Cortex of kidney (tissue), 1 donor: ENCODE measurements at places on chromosomes 4 and X.

- DNase-seq: no peak
Observed at GRCh38 chr4:2359591-2360395, 58.7 kb downstream of the ZFYVE28 start.

- no peak for DNase-seq
Observed at GRCh38 chr4:174055344-174055743, 228.1 kb downstream of the FBXO8 start.

DNA sequence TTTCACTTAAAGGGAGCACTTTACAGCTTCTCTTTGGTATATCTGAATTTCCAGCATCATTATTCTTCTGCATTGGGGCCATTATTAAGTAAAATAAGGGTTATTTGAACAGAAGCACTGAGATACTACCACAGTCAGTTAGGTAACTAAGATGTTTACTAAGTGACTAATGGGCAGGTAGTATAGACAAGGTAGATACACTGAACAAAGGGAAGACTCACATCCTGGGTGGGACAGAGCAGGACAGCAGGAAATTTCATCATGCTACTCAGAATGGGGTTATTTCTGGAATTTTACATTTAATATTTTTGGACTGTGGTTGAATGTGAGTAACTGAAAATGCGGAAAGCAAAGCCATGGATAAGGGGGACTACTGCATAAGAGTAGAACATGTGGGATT, 316.0 kb downstream of the CCSER1 start:
- no peak for DNase-seq

GRCh38 chrX:47068214-47068613, 10.0 kb upstream of the RGN start:
- no peak for DNase-seq

- DNase-seq: no peak
Observed at GRCh38 chr4:117664706-117665444, 369.4 kb upstream of the NDST3 start.

- no peak for DNase-seq
Observed at GRCh38 chrX:8139716-8140115, 31.4 kb downstream of the VCX2 start.

DNA sequence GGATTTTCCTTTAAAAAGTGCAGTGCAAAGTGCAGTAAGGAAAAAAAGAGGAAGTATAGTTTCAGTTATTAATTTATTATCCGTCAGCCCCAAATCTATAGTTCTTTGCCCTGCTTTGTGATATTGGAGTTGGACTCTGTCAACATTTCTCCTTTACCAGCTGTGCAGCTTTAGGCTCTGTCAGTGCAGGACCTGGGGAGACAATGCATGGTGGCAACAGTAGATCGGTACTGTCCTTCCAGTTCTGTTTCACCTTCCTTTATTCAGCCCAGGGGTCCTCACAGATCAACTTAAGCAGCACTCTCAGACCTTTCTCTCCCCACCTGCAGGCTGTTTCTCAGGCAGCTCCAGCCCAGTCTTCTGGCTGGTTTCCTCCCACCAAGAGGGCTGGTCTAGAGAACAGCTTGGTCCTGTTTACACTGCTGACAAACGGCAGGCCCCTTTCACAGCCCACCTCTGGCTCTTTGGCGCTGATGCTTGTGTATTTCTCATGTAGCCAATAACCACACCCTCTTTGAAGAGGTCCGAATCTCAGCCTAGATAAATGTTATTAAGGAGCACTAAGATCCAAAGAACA, 71.6 kb downstream of the MCUB start:
- DNase-seq: no peak

- no peak for DNase-seq
Observed at GRCh38 chr4:8349664-8350236, 80.2 kb downstream of the HTRA3 start.

- DNase-seq: no peak
Observed at GRCh38 chrX:139196890-139197289, 333.6 kb upstream of the F9 start.

- no peak for DNase-seq
Observed at GRCh38 chrX:51461053-51462044, 35.0 kb downstream of the NUDT11 start.

DNA sequence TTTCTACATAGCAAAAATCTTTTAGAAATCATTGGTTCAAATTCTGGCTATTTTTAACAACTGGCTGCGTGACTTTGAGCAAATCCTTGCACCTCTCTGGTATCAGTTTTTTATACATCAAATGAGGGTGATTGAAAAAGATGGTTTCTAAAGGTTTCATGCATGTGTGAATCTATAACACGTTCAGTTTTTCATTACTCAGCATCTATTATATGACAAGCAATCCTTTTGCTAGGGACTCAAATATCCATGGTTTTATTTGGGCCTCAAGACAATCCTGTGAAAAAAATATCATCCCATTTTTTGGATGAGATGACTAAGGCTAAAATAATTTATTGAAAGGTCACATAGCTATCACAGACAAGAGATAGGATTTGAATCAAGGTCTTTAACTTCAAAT, 884 bp downstream of the HEPH start:
- no peak for DNase-seq

GRCh38 chr4:69610484-69610883, 29.0 kb downstream of the UGT2A2 start:
- no peak for DNase-seq

GRCh38 chr4:185119927-185120630, 23.0 kb upstream of the SLC25A4 start:
- no peak for DNase-seq

DNA sequence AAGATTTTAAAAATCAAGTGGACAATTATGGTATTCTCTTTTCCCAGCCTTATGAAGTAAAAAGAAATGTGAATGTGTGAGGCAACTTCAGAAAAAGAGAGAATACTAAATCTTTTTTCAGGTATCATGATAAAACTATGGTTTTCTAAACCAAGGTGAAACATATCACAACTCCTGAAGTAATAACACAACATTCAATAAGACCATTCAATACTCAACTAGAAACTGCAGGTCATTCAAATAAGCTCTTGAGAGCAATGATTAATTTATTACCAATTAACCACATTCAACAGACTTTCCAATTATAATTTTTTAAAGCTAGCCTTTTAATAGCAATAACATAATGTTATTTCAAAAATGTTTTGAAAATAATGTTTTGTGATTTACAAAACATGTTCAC, 35.8 kb downstream of the SLC10A7 start:
- DNase-seq: no peak

DNA sequence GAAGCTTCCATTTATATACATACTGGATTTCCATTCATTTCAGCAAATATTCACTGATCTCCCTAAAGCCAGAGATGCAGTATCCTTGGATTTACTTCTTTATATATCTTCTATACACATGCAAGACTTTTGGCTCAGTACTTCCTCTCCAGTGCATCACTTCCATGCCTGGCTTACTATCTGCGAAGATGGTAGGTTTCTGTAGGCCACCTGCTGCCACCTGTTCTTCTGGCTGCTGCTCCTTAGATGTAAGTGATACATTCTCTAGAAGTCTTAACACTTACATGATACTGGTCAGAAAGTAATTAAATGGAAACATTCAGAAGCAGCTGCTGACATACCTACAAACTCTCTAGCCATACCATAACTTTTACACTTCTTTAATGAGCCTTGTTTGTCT, 48.9 kb downstream of the TBC1D9 start:
- no peak for DNase-seq

DNA sequence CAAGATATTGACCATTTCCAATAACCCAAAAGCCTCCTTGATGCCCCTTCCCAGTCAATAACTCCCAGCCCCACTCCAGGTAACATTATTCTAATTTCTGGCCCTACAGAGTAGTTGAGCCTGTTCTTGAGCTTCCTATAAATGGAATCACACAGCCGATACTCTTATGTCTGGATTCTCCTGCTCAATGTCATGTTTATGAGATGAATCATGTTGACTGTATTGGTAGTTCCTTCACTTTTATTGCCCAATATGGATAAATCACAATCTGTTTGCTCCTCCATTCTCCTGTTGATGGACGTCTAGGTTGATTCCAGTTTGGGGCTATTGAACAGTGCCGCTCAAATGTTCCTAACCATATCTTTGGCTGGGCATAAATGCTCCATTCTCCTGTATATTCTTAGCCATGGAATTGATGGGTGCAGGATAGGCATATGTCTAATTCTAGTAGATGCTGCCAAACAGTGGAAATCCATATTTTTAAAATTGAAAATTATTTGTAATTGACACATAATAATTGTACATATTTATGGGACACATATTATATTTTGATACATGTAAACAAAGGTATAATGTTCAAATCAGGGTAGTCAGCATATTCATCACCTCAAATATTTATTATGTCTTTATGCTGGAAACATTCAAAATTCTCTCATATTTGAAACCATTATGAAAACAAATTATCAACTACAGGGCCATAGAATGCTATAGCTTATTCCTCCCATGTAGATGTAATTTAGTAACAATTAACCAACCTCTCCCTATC, 40.5 kb upstream of the SLC2A9 start:
- no peak for DNase-seq

DNA sequence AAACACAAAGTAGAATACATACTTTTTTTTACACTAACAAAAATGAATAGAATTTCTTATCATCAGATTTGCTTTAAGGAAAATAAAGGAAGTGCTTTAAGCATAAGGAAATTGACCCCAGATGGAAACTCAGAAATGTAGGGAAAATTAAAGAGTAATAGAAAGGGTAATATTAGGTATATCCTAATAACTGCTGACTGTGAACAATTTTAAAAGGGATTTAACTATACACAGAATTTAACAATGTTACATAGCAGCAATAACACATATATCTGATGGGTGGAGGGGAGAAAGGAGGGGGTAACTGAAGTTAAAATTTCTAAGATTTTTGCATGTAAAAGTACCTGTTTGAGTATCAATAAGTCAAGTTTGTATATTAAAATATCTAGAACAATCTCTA, 8.6 kb downstream of the CDKL2 start:
- no peak for DNase-seq

DNA sequence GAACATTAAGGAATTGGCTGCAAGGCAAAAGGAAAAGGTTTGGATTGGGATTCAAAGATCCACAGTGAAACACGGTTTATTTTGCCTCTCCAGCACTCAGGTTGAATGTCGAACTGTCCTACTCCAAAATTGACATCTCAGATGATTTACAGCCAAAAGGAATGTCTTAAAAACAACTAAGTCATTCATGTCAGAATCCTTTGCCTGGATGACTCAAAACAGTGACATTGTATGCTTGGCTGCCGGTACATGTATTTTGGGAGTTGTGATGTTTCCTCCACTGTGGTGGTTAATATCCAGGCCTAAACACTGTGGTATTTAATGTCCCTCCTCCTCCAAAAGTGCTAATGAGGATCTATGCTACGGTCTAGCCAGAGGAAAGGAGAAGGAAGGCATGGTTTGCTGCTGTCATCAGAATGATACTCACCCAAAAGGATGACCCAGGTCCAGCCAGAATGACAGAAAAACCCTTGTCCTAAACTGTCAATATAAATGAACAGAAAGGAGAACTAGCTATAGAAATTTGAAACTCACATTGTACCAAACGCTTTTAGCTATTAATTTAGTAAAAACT, 20.9 kb downstream of the PGM2 start:
- no peak for DNase-seq

DNA sequence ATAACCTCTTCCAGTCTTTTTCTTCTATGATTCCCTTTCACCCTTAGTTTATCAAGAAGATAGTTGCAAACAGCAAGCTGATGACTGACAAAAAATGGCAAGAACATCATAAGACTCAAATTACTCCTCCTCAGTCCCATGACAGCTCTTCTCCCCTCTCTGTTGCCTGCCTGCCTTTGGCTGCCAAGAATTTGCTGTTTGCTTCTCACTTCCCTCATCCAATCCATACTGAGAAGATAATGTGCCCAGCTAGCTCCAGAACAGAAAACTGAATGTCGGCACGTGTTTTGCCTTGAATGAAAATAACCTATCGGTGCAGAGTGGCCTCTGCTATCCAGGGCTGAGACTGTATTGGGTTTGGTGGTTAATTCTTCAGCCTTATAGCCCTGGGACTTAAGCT, 192.1 kb downstream of the PPARGC1A start:
- DNase-seq: no peak

- no peak for DNase-seq
Observed at GRCh38 chr4:188275686-188276085, 136.4 kb downstream of the TRIML1 start.

GRCh38 chr4:120508036-120508435, 414.5 kb downstream of the PRDM5 start:
- no peak for DNase-seq
